ENCODE measurements at places on chromosomes 1 and 21. TPM values are rescaled to one million over a fixed set of nuclear protein-coding genes. Genes with fewer than 3 reads are reported as not detected.

NUP210L gene
- 0.04 TPM for total RNA-seq

TSSK3 gene
- total RNA-seq, result 6.6 TPM

ALX3 gene
- 132 TPM for total RNA-seq

BCAS2 gene
- total RNA-seq, result 39.4 TPM

DNA sequence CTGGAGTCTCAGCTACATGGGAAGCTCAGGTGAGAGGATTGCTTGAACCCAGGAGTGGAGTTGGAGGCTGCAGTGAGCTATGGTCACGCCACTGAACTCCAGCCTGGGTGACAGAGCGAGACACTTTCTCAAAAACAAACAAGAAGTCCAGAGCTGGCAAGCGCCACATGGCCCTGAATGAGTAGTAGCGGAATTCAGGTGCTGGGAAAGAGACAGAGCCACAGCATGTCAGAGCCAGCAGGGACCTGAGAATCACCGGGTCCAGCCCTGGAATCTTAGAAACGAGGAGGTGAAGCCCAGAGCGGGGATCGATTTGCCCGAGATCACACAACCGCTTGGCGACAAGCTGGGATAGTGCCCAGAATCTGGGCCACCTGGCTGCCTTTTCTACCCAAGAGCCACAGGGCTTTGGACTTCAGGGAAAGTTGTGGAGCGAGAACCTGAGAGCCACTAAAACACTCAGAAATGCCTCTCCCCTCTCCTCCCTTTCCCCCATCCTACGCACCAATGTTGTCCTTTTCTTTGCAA lies 9.8 kb downstream of the ARL8A start:
- H3K27me3 ChIP-seq, result no peaks in the 10 kb centered on the region
- no peak overlapping the region for H3K27ac ChIP-seq
- no peak overlapping the region for H3K4me3 ChIP-seq
- peaks cover 20% of the 10 kb centered on the region for H3K4me1 ChIP-seq

DNA sequence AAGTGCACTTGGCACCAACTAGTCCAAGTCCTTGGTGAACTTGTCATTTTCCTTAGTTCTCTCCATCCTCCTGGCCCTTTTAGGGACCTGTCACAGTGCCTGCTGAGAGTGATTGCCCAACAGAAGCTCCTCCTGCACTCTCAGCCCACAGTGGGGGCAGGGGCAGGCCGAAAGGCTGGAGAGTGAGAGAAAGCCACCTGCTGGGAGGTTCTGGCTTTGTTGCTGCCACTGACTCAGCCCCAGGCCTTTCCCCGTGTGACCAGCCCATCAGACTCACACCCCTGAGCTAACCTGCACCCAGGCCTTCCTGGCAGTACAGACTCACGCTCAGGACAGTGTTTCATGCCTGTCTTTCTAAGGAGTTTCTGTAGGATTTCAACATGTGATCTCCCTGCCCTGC lies 17.1 kb upstream of the PROK1 start:
- H3K4me1 ChIP-seq, result peaks cover 59% of the 10 kb centered on the region
- H3K27ac ChIP-seq, result peak overlapping the region; percentile 94
- H3K36me3 ChIP-seq, result no peaks in the 10 kb centered on the region
- no peak overlapping the region for H3K4me3 ChIP-seq
- DNase-seq, result no peak

- H3K36me3 ChIP-seq, result no peaks in the 10 kb centered on the region
- no peak overlapping the region for H3K4me3 ChIP-seq
- no peak overlapping the region for H3K27ac ChIP-seq
- no peak for DNase-seq
- H3K4me1 ChIP-seq, result peaks cover 19% of the 10 kb centered on the region
Measured at GRCh38 chr1:21586846-21587601, 77.8 kb downstream of the ALPL start.

GRCh38 chr1:156097499-156098178 lies 15.4 kb upstream of the MEX3A start:
- H3K27ac ChIP-seq, result peak overlapping the region; percentile 96
- H3K27me3 ChIP-seq, result no peaks in the 10 kb centered on the region
- no peak overlapping the region for H3K4me3 ChIP-seq
- DNase-seq, result no peak

Data from mesothelial cell of epicardium (in vitro differentiated cells).